CMK (cell line): ENCODE measurements at places on chromosomes 7 and 10.

- DNase-seq = no peak
These were observed 376.1 kb upstream of the MTPN start for GRCh38 chr7:136353287-136353686.

GRCh38 chr7:81529785-81530184 lies 240.1 kb downstream of the HGF start:
- no peak for DNase-seq

DNA sequence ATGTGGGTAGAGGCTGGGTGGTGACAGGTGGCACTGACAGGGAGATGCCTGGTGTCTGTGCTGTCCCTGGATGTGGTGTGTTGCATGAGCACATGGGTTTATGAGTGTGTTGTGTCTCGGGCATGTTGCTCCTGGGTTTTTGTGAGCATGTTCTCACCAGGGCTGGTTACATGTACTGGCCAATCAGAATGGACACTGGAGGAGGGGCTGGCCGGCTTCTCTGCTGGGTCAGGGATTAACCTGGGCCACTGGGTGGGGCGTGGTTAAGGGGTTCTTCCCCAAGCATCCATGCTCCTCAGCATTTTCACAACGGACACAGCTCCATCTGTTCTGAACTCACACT lies 20.8 kb upstream of the VOPP1 start:
- DNase-seq = no peak

- DNase-seq = no peak
These were observed 342.7 kb upstream of the ETV1 start for GRCh38 chr7:14332155-14332554.

DNA sequence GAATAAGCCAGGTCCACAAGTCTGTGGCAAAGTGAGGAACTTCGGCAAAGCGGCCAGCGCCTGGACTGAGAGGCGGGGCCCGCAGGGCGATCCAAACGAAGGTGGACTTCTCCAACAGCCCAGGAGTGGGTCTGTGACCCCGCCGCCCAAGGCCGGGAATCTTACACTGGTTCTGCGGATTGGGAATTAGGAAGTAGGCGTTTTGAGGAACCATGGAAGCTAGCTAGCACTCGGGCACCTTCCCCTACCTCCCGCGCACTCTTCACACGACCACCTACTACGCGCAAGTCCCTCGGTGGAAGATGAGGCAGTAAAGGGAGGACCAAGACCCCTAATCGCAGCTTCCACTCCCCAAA lies 570 bp upstream of the ARF5 start:
- DNase-seq = no peak
